ENCODE measurements at places on chromosomes 1 and 21.

- H3K4me3 ChIP-seq: no peak overlapping the region
- no peaks in the 10 kb centered on the region for H3K27me3 ChIP-seq
- no peaks in the 10 kb centered on the region for H3K36me3 ChIP-seq
- H3K4me1 ChIP-seq: peaks cover 9% of the 10 kb centered on the region
- DNase-seq: no peak
Observed at GRCh38 chr1:27787895-27788294, 14.9 kb downstream of the STX12 start.

DNA sequence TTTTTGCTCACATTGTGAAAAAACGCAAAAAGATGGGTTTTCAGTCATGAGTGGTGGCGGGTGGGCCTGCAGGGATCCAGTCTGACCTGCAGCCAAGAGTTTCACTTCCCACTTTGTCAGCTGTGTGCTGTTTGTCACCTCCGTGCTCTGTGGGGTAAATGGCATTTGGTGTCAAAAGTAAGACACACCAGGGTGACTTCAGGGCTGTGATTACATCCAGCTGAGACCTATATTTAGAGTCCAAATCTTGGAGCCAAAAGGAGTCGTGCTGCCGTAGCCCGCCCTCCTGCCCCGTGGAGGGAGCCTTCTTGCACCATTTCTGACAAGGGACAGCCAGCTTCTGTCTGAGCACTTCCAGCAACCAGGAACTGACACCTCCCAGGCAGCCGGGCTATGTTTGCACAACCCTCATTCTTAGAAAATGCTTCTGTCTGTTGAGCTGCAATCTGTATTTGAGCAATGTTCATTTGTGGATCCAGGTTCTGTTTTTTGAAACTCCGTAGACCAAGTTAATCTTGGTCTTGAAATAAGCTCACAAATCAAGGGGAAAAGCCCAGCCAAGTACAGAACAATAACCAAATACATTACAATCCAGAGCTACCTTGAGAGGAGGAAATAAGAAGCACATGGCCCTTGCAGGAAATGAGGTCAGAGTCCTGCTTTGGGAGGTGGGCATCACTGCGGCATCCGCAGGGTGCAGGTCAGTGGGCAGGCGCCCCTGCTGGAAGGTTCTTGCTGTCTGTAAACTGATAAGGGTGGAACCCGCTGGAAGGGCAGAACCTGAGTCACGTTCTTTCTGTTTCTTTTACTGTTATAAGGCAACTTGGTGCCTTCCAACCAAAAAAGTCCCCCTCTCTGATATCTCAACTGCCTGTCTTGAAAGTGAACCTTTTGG, 14.4 kb downstream of the ABCG1 start:
- DNase-seq: peak; percentile 45
- H3K27me3 ChIP-seq: no peaks in the 10 kb centered on the region
- peak overlapping the region; percentile 4 for H3K27ac ChIP-seq
- no peak overlapping the region for H3K4me3 ChIP-seq
- peaks cover 38% of the 10 kb centered on the region for H3K4me1 ChIP-seq
- H3K36me3 ChIP-seq: no peaks in the 10 kb centered on the region

DNA sequence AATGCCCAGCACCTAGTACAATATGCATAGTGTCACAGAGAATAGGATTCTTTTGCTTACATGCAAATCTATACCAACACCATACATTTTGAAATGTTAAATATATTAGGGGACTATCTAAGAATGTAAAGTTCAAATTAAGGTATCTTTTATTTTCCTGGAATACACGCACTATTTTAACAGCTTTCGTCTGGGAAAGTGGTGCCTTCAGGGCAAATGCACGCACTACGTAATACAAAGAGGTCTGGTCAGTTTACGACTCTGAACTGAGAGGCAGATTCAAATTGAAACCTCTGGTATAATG, 931 bp downstream of the FUBP1 start:
- peaks cover 36% of the 10 kb centered on the region for H3K4me1 ChIP-seq
- peaks cover 38% of the 10 kb centered on the region for H3K36me3 ChIP-seq
- no peaks in the 10 kb centered on the region for H3K27me3 ChIP-seq
- no peak for DNase-seq
- peak overlapping the region; percentile 80 for H3K4me3 ChIP-seq

DNA sequence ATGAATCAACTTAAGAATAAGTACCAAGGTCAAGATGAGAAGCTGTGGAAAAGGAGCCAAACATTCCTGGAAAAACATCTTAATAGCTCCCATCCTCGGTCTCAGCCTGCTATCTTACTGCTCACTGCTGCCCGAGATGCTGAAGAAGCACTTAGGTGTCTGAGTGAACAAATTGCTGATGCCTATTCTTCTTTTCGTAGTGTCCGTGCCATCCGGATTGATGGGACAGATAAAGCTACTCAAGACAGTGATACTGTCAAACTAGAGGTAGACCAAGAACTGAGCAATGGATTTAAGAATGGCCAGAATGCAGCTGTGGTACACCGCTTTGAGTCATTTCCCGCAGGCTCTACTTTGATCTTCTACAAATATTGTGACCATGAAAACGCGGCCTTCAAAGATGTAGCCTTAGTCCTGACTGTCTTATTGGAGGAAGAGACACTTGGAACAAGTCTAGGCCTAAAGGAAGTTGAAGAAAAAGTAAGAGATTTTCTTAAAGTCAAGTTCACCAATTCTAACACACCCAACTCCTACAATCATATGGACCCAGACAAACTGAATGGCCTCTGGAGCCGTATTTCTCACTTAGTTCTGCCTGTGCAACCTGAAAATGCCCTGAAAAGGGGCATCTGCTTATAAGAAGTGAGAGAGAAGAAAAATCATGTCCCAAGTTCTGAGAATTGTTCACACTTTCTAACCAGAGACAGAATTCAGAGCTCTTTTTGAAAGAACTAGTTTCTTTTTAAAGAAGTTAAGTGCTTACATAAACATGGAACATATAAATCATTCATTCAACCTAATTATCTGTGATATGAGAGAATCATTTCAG, 35.7 kb downstream of the TOR1AIP1 start:
- no peak overlapping the region for H3K4me3 ChIP-seq
- H3K27me3 ChIP-seq: no peaks in the 10 kb centered on the region
- 0 out of 2 replicates have a peak, but pooled peaks cover 5% of the 10 kb centered on the region for H3K36me3 ChIP-seq
- H3K27ac ChIP-seq: no peak overlapping the region
- H3K4me1 ChIP-seq: no peaks in the 10 kb centered on the region

- H3K4me1 ChIP-seq: peaks cover 6% of the 10 kb centered on the region
- no peaks in the 10 kb centered on the region for H3K36me3 ChIP-seq
- H3K27me3 ChIP-seq: no peaks in the 10 kb centered on the region
- no peak for DNase-seq
- no peak overlapping the region for H3K27ac ChIP-seq
Observed at GRCh38 chr1:62352387-62352786, 33.2 kb upstream of the KANK4 start.

DNA sequence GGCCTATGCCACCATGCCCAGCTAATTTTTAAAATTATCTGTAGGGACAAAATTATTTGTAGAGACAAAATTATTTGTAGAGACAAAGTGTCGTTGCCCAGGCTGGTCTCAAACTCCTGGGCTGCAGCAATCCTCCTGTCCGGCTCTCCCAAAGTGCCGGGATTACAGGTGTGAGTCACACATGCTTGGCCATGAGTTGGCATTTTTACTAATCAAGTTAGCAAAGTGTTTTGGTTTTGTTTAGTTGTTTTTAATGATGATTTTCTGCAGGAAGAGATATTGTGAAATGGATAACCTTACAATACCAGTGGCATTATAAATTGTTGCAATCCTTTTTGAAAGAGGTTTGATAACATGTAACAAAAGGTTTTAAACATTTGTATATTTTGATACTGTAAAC, 65.3 kb upstream of the MAGI3 start:
- H3K27me3 ChIP-seq: no peaks in the 10 kb centered on the region
- DNase-seq: peak; percentile 92
- no peaks in the 10 kb centered on the region for H3K36me3 ChIP-seq

- H3K27me3 ChIP-seq: no peaks in the 10 kb centered on the region
- no peak overlapping the region for H3K27ac ChIP-seq
- H3K4me1 ChIP-seq: no peaks in the 10 kb centered on the region
- H3K36me3 ChIP-seq: no peaks in the 10 kb centered on the region
- H3K4me3 ChIP-seq: no peak overlapping the region
Observed at GRCh38 chr1:234237393-234237792, 135.9 kb upstream of the COA6 start.

- DNase-seq: no peak
- no peaks in the 10 kb centered on the region for H3K4me1 ChIP-seq
- no peaks in the 10 kb centered on the region for H3K27me3 ChIP-seq
- H3K27ac ChIP-seq: no peak overlapping the region
Observed at GRCh38 chr1:204350857-204351573, 8.7 kb downstream of the PLEKHA6 start.

GRCh38 chr1:7684132-7684531, 87.0 kb upstream of the VAMP3 start:
- H3K36me3 ChIP-seq: no peaks in the 10 kb centered on the region
- DNase-seq: no peak
- no peaks in the 10 kb centered on the region for H3K4me1 ChIP-seq
- H3K27me3 ChIP-seq: peaks cover 43% of the 10 kb centered on the region
- no peak overlapping the region for H3K4me3 ChIP-seq

DNA sequence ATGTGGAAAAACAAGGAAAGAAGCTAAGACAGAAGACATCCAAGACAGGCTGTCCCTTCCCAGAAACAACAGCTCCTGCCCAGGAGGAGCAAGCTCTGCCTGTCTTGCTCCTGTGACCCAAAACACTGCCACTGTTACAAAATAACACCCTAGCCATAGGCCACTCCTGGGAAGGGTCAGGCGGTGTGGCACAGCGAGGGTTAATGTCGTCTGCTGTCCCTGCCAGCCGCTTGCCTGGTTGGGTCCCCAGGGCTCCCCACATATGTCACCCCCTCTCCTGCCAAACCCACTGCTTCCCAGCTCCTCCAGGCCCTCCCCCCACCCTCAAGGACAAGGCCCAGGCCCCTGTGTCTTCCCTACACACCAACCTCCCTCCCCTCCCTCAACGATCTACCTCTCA, 3.9 kb upstream of the NHLH1 start:
- no peaks in the 10 kb centered on the region for H3K4me1 ChIP-seq
- no peaks in the 10 kb centered on the region for H3K27me3 ChIP-seq
- H3K4me3 ChIP-seq: no peak overlapping the region
- peak; percentile 34 for DNase-seq
- H3K27ac ChIP-seq: no peak overlapping the region

DNA sequence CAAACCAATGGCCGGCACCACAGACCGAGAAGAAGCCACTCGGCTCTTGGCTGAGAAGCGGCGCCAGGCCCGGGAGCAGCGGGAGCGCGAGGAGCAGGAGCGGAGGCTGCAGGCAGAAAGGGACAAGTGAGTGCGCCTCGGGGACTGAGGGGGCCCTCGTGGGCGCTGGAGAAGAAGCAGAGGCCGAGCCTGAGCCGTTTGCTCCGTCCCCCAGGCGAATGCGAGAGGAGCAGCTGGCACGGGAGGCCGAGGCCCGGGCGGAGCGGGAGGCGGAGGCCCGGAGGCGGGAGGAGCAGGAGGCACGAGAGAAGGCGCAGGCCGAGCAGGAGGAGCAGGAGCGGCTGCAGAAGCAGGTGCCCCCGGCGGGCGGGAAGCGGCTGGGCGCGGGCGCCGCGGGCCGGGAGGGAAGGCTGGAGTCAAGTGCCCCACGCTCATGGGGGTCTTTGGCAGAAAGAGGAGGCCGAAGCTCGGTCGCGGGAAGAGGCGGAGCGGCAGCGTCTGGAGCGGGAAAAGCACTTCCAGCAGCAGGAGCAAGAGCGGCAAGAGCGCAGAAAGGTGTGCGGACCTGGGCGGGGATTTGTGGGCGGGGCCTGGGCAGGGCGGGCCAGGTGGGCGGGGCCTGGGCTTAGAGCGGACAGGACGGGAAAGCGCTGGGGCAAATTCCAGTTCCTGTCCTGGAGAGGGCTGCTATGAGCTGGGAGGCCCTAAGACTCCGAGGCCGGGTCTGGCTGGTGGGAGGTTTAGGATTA, 22.7 kb downstream of the MAP7D1 start:
- DNase-seq: no peak
- H3K4me3 ChIP-seq: no peak overlapping the region
- peaks cover 9% of the 10 kb centered on the region for H3K36me3 ChIP-seq
- no peaks in the 10 kb centered on the region for H3K4me1 ChIP-seq

DNA sequence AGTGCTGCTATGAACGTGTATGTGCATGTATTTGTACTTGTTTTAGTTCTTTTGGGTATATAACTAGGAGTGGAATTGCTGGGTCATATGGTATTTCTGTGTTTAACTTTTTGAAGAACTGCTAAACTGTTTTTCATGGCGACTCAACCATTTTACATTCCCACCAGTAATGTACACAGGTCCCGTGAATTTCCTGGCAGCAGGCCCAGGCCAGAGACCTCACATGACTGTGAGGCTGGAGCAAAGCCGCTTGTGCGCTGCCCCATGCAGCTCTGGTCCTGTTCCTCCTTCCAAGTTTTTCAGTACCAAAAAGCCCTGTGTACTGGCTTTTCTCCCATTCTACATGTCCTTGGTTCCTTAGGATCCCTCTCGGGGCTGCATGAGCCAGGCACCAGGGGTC, 29.6 kb downstream of the ACOT11 start:
- H3K36me3 ChIP-seq: no peaks in the 10 kb centered on the region
- H3K27me3 ChIP-seq: no peaks in the 10 kb centered on the region
- H3K4me3 ChIP-seq: no peak overlapping the region
- H3K4me1 ChIP-seq: no peaks in the 10 kb centered on the region

GRCh38 chr1:237098541-237098940, 56.6 kb downstream of the RYR2 start:
- no peaks in the 10 kb centered on the region for H3K4me1 ChIP-seq
- peaks cover 71% of the 10 kb centered on the region for H3K27me3 ChIP-seq
- H3K4me3 ChIP-seq: no peak overlapping the region
- H3K36me3 ChIP-seq: no peaks in the 10 kb centered on the region

DNA sequence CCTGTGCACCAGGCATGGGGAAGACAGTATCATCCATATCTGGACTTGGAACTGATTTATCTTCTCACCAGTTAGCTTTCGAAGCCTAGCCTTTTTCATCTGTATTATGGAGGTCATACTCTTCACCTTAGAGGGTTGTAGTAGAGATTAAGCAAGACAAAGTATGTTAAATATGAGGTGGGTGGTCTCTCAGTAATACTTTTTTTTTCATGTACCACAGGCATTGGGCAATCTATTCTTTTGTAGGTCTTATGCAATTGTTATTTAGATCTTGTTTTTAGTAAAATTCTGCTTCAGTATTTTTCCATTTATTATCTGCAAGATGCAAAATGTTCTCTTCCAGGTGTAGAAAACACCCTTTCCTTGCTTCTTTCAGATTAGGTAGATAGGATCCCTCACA, 35.2 kb upstream of the OR2B11 start:
- H3K27ac ChIP-seq: no peak overlapping the region
- H3K4me3 ChIP-seq: no peak overlapping the region
- no peaks in the 10 kb centered on the region for H3K4me1 ChIP-seq

- H3K27me3 ChIP-seq: no peaks in the 10 kb centered on the region
- H3K4me3 ChIP-seq: no peak overlapping the region
- no peak overlapping the region for H3K27ac ChIP-seq
- H3K4me1 ChIP-seq: peaks cover 72% of the 10 kb centered on the region
- no peak for DNase-seq
Observed at GRCh38 chr1:91876040-91876470, 9.9 kb downstream of the TGFBR3 start.

- DNase-seq: no peak
- H3K4me1 ChIP-seq: peaks cover 61% of the 10 kb centered on the region
- H3K27me3 ChIP-seq: no peaks in the 10 kb centered on the region
- H3K36me3 ChIP-seq: peaks cover 27% of the 10 kb centered on the region
Observed at GRCh38 chr21:34814529-34814951, 145.7 kb downstream of the CLIC6 start.

- no peaks in the 10 kb centered on the region for H3K36me3 ChIP-seq
- no peak for DNase-seq
- no peak overlapping the region for H3K4me3 ChIP-seq
- H3K27me3 ChIP-seq: no peaks in the 10 kb centered on the region
- H3K4me1 ChIP-seq: no peaks in the 10 kb centered on the region
Observed at GRCh38 chr21:26965907-26966581, 844 bp downstream of the ADAMTS5 start.
